ENCODE measurements at places on chromosomes 7 and 10.

DNA sequence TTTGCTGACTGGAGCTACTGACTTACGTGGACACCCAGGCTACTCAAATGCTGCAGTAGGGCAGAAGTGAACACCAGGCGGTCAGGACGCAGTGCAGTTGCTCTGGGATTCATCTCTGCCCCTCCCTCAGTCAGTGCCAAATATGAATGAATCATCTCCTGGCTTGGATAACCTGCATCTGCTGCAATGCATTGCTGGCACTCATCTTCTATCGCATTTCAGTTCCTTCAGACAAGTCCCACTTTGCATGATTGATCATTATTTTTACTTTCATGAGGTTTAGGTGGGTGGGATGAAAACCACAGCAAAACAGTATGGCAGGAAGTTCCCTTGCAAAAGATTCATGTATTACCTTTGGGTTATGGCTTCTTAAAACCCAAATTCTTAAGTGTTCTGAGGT, 224.6 kb upstream of the NRP1 start:
- DNase-seq, result peak; percentile 52

GRCh38 chr10:132645630-132646442, 108.2 kb downstream of the INPP5A start:
- no peak for DNase-seq

GRCh38 chr10:13349463-13350274, 1.6 kb upstream of the SEPHS1 start:
- peak; percentile 34 for DNase-seq

GRCh38 chr10:5775685-5776084, 37.5 kb downstream of the GDI2 start:
- no peak for DNase-seq

Data from bronchial epithelial cell (primary cell).